ENCODE measurements at places on chromosomes 11 and 22.

- DNase-seq = no peak
These were observed 30.3 kb upstream of the FBLN1 start for GRCh38 chr22:45472426-45472825.

DNA sequence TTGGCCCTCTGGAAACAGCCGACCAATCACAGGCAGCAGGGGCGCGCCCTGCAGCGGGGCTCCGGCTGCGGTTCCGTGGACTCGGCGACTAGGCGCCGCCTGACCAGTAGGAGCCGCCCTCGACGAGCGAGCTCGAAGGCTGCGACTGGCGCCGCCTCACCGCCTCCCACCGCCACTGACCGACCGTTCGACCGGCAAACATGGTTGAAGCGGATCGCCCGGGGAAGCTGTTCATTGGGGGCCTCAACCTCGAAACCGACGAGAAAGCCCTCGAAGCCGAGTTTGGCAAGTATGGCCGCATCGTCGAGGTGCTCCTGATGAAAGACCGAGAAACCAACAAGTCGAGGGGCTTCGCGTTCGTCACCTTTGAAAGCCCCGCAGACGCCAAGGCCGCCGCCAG lies at the start of gene RBMXL2:
TSS of gene RBMXL2 (plus strand) at position 78 of the 400 bp plus-strand sequence. CDS start at position 201, 123 bp downstream.
- DNase-seq = no peak

GRCh38 chr11:36354221-36355003 lies 58.3 kb downstream of the PRR5L start:
- DNase-seq = peak; percentile 43

GRCh38 chr22:23088199-23088604 lies 17.9 kb downstream of the GNAZ start:
- peak; percentile 8 for DNase-seq

- peak; percentile 23 for DNase-seq
These were observed 53.7 kb upstream of the DEPDC7 start for GRCh38 chr11:32962016-32962415.

- no peak for DNase-seq
These were observed 70.6 kb downstream of the ARHGAP42 start for GRCh38 chr11:100757646-100758045.

GRCh38 chr11:74639533-74639932 lies 47.2 kb downstream of the POLD3 start:
- DNase-seq = no peak

DNA sequence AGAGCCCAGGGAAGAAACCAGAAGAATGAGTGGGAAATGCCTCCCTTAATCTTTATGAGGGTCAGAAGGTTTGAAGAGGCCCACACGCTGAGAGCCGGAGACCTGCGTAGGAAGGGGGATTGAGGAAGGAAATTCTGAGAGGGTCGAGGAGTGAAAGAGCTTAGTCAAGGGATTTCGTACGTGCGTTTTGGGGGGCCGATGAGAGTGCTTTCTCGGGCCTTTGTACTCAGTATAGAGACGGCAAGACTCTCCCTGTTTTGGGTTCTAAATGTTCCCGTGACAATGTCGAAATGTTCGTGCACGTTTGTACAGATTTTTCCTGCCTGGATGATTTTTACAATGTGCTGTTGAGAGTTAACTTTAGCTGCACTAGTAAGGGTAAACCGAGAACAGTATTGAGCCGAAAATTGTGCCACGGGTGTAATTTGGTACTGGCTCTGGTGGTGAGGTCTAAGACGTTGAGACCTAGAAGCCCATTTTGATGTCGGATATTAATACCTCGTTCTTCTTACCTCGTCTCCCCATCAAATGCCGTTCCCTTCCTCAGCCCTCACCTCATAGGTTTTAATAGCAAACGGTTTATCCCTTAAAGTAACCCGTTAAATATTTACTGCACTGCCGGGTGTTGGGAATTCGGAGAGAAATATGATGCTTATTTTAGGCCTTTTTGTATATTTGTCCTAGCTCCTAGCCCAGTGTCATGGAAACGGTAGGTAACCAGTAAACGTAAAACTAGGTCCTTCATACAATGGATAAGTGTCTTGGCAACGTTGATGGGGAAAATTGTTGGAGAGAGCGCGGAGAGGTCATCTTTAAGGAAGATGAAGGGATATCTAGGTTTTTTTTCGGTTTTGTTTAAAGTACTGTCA lies 734 bp downstream of the C11orf58 start:
- no peak for DNase-seq

GRCh38 chr11:62141111-62142042 lies 17.6 kb downstream of the INCENP start:
- DNase-seq = no peak

DNA sequence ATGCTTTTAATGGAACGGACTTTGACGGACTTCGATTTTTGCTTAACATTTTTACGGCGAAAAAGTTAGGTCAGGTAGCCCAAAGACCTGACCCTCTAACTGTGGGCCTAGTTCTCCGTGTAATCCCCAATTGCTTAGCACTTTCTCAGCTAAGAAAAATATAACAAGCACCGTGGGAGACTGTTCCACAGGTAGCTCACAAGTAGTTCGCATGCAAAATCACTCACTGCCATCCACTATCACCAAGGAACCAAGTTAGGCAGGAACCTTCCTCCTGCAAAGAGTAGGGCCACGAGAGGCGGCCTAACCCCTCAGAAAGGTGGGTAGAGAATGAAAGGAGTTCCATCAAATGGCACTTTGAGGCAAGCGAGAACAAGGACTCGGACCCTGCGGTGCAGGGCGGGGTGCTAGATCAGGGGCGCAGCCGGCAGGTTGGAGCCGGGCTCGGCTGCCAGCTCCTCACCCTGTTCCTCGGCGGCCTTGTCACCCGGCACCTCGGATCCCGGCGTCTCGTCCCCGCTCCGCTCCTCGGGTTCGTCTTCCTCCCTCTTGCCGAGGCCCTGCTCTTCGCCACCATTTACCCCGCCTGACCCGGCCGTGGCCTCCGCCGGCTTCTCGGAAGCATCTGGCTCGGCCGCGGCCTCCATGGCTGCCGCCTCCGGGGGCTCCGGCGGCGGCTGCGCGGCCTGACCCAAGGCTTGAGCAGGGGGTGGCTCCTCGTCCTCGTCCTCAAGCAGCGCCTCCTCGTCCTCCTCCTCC lies 922 bp downstream of the HNRNPUL2 start:
- DNase-seq = no peak

GRCh38 chr11:121110871-121111724 lies 10.1 kb downstream of the TECTA start:
- DNase-seq = no peak

GRCh38 chr22:44131989-44132685 lies 48.6 kb upstream of the PARVG start:
- DNase-seq = no peak

DNA sequence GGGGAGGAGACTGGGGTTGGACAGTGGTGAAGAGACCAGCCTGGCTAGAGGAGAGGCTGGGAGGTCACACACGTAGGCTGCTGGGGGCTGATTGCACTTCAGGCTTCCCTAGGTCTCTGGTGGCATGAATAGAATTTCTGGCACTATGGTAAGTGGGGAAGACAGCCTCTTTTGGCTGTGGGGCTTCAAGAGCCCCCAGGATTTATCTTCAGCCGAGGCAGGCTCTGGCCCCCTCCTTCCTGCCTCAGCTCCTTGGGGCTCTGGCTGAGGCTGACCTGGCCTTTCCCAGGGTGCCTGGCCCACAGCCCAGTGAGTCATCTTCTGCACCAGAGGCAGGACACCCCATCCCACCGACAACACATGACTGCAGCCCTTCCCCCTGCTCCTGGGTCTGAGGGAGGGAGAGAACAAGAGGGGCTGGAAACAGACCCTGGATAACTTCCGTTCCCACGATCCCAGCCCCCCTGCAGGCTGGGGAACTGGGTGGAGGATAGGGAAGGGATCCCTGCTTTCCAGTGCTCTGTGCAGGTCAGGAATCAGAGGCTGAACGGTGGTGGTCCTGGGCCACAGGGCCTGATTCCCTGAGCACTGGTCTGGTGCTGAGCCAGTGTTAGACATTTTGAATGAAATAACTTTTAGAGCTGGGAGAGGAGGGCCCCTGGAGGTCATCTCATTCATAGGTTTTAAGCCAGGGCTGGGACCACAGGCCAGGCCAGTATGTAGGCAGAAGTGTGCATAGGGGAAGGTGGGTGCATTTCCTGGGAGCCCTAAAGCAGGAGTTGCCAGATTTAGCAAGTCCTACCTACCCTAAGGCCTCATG lies 26.5 kb downstream of the ARHGEF17 start:
- DNase-seq = peak; percentile 94

GRCh38 chr11:13782390-13783075 lies 114.1 kb downstream of the FAR1 start:
- no peak for DNase-seq

GRCh38 chr11:119518746-119519730 lies 96.1 kb upstream of the THY1 start:
- DNase-seq = peak; percentile 33

DNA sequence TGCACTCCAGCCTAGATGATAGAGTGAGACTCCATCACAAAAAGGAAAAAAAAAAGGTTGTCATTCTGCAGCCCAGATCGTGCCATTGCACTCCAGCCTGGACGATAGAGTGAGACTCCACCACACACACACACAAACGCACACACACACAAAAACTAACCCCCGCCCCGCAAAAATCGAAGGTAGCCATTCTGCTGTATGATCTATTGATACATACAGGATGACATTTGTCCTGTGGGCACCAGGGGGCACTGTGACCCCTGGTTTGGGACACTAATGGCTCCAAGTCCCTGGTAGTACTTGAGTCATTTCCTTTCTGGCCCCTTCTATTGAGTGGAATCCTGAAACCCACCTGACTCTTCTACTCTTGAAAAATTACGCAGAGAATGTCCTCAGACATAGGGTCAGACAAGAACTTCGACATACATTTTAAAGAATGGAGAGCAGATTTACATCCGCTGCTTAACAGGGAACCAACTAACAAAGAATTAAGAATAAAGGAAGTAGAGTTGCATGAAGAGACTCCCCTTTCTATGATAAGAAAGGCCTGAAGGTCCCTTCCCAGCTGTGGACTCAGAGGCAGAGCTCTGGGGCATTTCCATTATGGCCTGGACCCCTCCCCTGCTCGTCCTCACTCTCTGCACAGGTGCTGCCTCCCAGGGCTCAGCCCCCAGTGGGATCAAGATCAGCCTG lies 35.0 kb upstream of the PRAME start:
- DNase-seq = peak; percentile 26

DNA sequence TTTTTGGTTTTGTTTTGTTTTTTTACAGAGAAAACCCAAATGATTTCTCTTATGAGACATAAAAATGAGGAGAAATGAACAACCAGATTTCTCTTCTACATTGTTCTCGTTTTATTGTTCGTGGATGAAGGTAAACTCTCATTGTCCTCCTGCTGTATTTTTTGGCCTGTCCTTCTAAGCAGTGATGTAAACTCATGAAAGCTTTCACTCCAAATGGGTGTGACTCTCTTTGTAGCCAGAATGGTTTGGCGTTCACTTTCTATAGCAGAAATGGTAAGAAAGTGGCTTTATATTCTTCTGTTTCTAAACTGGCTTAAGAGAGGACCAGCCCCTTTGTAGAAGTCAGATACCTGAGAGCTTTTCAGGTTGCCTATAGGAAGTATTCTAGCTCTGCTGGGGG lies 15.5 kb upstream of the BMAL1 start:
- peak; percentile 35 for DNase-seq

- DNase-seq = no peak
These were observed 209.7 kb upstream of the PLET1 start for GRCh38 chr11:112470355-112470754.

- DNase-seq = peak; percentile 33
These were observed 40.6 kb upstream of the ARL14EP start for GRCh38 chr11:30282289-30282631.

- DNase-seq = peak; percentile 5
These were observed 333.3 kb downstream of the FAT3 start for GRCh38 chr11:92557879-92558278.

GRCh38 chr11:95702526-95702925 lies 87.1 kb downstream of the FAM76B start:
- peak; percentile 63 for DNase-seq

DNA sequence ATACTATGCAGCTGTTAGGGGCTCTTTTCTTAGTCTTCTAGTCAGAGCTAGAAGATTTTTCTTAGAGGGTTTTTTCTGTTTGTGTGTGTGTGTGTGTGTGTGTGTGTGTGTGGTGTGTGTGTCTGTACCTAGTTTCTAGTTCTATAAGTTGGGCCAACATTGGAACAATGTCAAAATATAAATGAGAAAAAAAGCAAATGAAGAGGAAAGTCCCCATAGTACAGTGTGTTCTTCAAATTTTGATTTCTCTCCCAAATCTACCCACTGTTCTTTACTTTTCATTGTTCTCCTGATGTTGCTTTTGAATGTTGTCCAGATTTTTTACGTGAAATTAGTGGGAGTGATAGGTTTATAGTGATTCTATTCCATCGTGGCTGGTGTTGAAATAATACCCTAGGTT lies 2153.4 kb upstream of the RAG2 start:
- DNase-seq = no peak

- no peak for DNase-seq
These were observed 17.2 kb downstream of the SUN2 start for GRCh38 chr22:38738475-38739070.
